ENCODE measurements at places on chromosomes 3 and 15. TPM values are rescaled to one million over a fixed set of nuclear protein-coding genes. Genes with fewer than 3 reads are reported as not detected.

The PARP15 gene
- polyA plus RNA-seq = 7.6 TPM

The MYZAP gene
- 0.96 TPM for polyA plus RNA-seq

The NPAP1 gene
- polyA plus RNA-seq = not detected

The C3orf49 gene
- not detected for polyA plus RNA-seq

The CMTM7 gene
- 137 TPM for polyA plus RNA-seq

The EPB42 gene
- not detected for polyA plus RNA-seq

The TTLL13 gene
- polyA plus RNA-seq = not detected

The SYNPR gene
- not detected for polyA plus RNA-seq

The ATP13A5 gene
- polyA plus RNA-seq = not detected

The RTP1 gene
- not detected for polyA plus RNA-seq

The ETV5 gene
- polyA plus RNA-seq = not detected

The PRR23C gene
- polyA plus RNA-seq = not detected

The ALCAM gene
- 6.8 TPM for polyA plus RNA-seq

The RNU5B-1 gene
- polyA plus RNA-seq = not detected

The MESP2 gene
- polyA plus RNA-seq = not detected

The OR5AC2 gene
- not detected for polyA plus RNA-seq

The ZDHHC23 gene
- 1.0 TPM for polyA plus RNA-seq

The CACNA1D gene
- polyA plus RNA-seq = 0.06 TPM

The OGG1 gene
- 31.5 TPM for polyA plus RNA-seq

The RBPMS2 gene
- not detected for polyA plus RNA-seq

The LRRN1 gene
- 0.17 TPM for polyA plus RNA-seq

The MED12L gene
- not detected for polyA plus RNA-seq

The PIGZ gene
- 0.70 TPM for polyA plus RNA-seq

The TRAT1 gene
- 227 TPM for polyA plus RNA-seq

The CTDSPL gene
- polyA plus RNA-seq = 0.08 TPM

The SLC7A14 gene
- not detected for polyA plus RNA-seq

The CBLB gene
- polyA plus RNA-seq = 39.7 TPM

The GOLGA8R gene
- polyA plus RNA-seq = 0.06 TPM

The ZXDC gene
- 27.7 TPM for polyA plus RNA-seq

The TEX55 gene
- polyA plus RNA-seq = not detected

The CORO2B gene
- not detected for polyA plus RNA-seq

The SNTN gene
- not detected for polyA plus RNA-seq

The STXBP5L gene
- polyA plus RNA-seq = not detected

The ATP8B4 gene
- polyA plus RNA-seq = not detected

The OR5K3 gene
- polyA plus RNA-seq = not detected

The ACTC1 gene
- polyA plus RNA-seq = not detected

The TNFAIP8L3 gene
- polyA plus RNA-seq = not detected

The TAMM41 gene
- polyA plus RNA-seq = 35.1 TPM

The GCSAM gene
- polyA plus RNA-seq = 41.2 TPM

The FAM219B gene
- polyA plus RNA-seq = 26.1 TPM

The LDHAL6B gene
- polyA plus RNA-seq = not detected

The CD200R1 gene
- polyA plus RNA-seq = 27.6 TPM

The ERICH6 gene
- polyA plus RNA-seq = not detected

The SPESP1 gene
- 0.53 TPM for polyA plus RNA-seq

The CCDC9B gene
- polyA plus RNA-seq = 0.53 TPM

The ZNF501 gene
- 2.9 TPM for polyA plus RNA-seq

The MTHFS gene
- 62.9 TPM for polyA plus RNA-seq

The BFSP2 gene
- polyA plus RNA-seq = 0.86 TPM

The P2RY13 gene
- not detected for polyA plus RNA-seq

The TGFBR2 gene
- 58.7 TPM for polyA plus RNA-seq

The CFAP20DC gene
- polyA plus RNA-seq = 0.07 TPM

The GOLGA6L2 gene
- not detected for polyA plus RNA-seq

The ALG3 gene
- 56.5 TPM for polyA plus RNA-seq

The HESX1 gene
- not detected for polyA plus RNA-seq

The GOLGA8G gene
- polyA plus RNA-seq = not detected
